CD4-positive, alpha-beta T cell treated with Interleukin-6 for 4 hours (primary cell): ENCODE measurements at places on chromosomes 16 and 17.

DNA sequence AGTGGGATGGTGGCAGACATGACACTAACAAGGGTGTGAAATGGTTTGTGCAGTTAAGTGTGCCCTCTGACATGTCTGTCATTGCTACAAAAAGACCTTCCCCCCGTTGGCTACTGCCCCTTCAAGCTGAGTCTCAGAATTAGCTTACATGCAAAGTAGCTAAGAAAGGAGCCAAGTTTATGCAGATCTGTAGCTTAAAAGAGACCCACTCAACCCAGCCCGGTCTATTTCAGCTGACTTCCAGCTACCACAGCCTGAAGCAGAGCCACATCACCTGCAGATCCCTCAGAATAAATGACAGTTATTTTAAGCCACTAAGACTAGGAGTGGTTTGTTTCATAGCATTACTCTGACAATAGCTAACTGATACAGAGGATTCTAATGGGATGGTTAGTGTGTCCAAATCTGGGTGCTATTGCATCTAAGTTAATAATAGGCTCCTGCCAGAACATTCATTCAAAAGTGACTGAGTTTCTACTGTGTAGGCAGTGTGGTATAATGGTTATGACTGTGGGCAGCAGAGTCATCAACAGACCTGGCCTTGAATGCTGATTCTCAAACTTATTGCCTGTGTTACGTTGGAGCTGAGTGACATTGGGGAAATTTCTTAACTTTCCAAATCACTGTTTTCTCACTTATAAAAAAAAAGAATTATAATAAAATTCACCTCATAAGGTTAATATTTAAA lies 11.7 kb downstream of the C17orf67 start:
- no peak for DNase-seq

- no peak for DNase-seq
Measured at GRCh38 chr17:40854175-40854814, 12.7 kb downstream of the KRT12 start.

DNA sequence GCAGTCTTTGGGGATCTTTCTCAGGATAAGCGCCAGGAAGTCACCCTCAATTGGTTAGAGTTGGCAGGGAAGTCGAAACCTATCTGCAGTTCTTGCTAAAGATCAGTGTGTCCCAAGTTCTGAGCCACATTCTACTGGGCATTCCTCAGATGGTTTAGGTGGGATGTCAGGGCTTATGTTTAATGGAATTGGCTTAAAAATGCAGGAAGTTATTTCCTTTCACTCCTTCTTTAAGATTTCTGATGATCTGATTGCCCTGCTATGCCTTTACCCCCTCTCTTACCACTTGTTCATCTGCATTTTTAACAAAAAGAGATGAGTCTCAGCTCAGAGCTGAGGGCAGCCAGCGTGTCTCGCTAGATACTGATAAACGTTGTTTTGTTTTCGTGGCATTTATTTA lies 30.8 kb downstream of the FOXL1 start:
- no peak for DNase-seq

DNA sequence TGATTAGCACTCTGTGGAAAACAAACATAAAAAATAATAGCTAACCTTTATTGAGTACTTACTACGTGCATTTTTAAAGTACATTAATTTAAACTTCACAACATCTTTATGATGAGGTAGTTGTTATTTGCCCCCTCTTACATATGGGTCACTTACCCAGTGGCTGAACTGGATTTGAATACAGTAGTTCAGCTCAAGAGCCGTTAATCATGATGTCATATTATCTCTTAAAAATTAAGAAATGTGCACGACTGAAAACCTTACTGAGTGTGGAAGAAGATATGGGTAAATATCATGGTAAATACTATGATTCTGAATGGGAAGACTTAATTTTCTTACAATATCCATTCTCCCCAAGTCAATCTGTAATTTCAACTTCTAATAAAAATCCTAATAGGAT lies 17.6 kb downstream of the NDEL1 start:
- DNase-seq = no peak

- peak; percentile 69 for DNase-seq
Measured at GRCh38 chr16:67801883-67802282, 4.5 kb downstream of the RANBP10 start.

DNA sequence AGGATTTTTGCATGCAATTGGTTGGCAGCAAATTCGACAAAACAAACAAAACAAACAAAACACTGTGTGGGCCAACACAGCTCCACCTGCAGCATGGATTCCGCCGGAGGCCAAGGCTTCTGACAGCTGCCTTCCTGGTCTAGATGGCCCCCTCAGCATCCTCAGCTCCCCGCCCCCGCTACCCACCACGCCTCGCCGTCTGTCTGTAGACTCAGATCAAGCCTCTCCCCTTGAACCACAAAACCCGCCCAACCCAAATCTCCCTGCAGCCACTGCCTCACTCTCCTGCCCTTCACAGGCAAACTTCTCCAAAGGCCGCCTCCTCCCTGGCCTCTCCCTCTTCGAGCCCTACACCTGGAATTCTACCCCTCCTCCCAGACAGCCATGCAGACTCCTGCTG lies 57.9 kb downstream of the RTN4RL1 start:
- DNase-seq = no peak

DNA sequence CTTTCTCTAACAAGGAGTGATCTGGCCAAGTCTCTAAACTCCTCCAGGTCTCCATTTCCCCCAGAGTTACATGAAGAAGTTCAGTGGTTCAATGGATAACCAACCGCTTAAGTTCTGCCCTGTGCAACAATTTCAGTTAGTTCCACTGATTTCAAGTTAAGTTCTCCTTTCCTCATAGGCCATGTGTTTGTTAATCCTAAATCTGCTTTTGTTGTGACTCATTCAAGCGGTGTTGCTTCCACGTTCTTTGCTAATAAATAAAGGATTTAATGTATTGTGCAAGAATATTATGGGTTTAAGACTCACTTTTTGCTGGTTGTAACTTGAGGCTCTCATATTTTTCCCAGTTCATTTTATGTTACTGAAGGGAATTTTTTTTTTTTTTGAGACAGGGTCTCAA lies 36.3 kb downstream of the GNA13 start:
- no peak for DNase-seq

DNA sequence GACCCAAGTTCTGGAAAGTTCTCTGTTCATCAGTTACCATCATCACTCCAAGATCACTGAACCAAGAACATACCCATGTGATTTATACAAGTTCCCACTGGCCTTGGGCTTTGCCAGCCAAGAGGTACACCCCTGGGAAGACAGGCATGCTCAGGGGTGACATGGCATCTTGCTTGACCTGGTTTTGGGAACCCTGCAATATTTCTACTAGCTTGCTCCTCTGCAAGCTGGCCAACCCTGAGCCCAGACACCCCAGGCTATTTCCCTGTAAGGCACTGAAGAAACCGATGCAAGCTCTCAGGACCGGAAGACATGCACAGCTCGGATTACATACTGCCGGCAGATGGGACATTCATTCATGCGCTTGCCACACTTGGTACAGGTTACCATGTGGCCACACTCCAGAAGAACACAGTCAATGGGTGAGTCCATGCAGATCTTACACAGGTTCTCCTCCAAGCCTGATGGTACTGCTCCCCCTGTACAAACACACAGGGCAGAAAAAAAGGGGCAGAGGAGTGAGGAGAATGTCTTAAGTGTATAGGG lies 31.4 kb downstream of the LIG3 start:
- no peak for DNase-seq

DNA sequence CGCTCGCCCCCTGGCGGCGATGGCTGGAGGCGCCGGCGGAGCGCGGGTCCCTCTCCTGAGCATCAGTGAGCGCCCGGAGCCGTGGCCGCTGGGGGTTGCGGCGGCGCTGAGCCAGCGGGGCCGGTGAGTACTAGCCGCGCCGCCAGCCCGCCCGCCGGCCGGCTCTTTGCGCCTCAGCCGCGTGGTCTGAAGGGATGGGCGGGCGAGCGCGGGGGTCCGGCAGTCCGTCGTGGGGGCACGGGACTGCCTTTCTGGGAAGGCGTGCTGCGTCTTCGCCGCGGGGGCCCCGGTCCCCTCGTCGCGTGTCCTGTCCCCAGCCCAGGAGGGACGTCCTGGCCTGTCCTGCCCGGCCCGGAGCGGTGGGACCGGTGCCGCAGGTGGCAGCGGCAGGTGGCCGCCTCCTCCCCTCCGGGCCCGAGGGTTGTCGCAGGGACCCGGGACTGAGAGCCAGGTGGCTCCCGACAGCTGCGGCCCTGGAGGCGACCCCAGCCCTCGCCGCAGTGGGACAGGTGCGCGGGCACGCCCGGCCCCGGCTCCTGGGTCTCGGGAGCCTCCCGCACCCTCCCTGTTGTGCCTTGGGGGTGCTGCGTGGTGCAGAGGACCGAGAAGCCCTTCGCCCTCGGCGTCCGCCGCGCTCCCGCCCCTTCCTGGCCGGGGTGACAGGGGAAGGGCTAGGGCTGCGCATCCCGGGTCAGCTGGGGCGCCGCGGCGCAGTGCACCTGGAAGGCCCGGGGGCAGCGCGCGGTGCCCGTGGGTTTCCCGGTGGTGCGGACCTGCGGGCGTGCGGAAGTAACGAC lies at the start of gene SPECC1:
SPECC1 (plus strand) TSS at position 58 of the 797 bp plus-strand sequence. CDS start 87,293 bp downstream, outside the sequence.
- peak; percentile 23 for DNase-seq

DNA sequence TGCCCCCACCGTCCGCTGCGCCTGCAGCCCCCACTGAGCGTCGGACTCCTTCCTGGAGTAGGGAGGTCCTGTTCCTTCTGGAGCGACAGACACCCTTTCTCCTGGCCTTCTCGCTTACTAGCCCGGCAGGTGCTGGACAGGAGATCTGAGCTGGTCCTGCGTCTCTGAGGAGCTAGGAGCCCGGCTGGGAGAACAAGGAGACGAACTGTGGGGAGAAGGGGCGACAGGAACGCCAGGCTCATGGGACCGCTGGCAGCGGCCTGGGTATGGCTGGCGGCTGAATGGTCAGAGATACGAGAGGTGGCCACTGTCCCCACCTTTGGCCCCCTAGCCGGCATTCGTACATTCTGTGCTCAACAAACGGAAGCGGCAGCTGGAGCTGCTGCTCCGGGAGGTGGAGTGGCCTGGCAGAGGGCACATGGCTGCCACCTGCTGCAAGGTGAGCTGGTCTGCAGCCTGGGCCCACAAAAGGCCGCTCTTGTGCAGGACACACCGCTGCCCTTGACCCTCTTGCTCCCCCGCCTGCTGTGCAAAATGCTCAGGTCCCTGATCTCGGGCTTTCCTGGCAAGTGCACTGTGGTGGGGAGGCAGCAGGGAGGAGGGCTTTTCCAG lies 2066.7 kb downstream of the TP53TG3F start:
- no peak for DNase-seq

DNA sequence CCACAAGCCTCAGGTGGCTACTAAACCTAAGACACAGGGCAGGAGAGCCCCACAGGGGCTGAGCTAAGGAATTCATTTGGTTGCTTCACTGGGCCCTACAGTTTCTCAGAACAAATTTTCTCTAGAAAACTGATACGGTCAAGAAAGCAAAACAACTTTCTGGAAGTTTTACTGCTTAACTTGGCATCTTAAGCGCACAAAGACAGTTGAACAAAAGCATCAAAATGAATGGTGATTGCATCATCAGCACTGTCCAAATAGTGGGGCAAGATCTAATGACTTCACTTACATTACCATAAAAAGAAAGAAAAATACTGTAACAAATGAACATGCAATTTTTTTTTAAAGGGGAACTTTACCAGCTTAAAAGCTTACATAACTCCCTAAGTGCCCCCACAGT lies 47.6 kb downstream of the XPO6 start:
- DNase-seq = no peak

DNA sequence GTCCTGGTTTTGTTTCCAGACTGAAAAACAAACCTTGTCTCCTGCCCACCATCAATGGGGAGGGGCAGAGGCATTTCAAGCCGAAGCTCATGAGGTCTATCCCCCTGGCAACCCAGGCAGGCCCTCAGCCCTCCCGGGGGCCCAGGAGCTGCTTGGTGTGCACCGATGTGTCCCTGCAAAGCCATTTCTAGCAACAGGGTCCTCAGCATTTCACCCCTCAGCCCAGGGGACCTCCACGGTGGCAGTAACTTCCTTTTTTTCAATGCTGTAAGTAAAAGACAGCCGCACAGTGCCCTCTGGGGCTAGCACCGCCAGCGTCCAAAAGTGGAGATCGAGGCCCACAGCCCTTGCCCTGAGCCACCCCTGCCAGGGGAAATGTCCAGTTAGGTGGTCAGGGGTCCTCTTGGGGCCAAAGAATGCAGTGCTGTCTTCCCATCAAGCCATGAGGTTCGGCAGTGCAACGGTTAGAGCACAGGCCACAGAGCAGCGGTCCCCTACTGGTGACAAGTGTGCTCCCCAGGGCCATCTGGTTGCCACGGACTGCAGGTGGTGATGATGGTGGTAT lies 79.9 kb downstream of the LITAF start:
- no peak for DNase-seq

GRCh38 chr16:57284209-57284951 lies at the start of gene PLLP:
Gene PLLP (minus strand): TSS chr16:57284672. CDS start chr16:57284540, 132 bp downstream.
- peak; percentile 60 for DNase-seq

- no peak for DNase-seq
Measured at GRCh38 chr16:20676837-20677236, 20.6 kb downstream of the ACSM1 start.

DNA sequence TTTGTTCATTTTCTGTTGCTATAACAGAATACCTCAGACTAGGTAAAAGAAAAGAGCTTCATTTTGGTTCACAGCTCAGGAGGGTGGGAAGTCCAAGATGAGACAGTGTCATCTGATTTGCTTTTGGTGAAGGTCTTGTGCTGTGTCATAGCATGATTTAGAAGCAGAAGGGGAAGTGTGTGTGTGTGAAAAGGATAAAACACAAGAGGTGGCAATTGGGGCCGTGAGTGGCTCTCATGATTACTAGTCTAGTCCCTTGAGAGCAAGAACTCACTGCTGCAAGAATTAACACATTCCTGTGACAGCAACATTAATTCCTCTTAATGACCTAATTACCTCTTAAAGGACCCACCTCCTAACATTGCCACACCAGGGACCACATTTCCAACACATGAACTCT lies 8.3 kb downstream of the SLC35G3 start:
- no peak for DNase-seq

DNA sequence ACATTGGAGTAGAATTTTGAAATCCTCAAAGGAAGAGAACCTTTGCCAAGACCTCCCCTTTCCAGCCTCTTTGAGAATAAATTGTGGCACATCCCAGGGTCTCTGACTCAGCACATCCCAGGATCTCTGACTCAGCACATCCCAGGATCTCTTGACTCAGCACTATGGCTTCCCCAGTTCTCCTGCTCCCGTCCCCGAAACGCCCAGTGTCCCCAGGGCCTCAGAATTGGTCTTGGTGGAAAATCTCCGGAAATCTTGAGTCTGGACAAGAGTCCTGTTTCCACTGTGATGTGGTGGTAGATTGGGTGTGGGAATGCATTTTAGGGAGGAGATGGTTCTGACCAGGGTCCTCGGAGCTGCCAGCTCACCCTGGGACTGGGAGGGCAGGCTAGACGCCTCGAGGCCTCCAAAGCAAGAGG lies 19.2 kb downstream of the PLXDC1 start:
- no peak for DNase-seq

DNA sequence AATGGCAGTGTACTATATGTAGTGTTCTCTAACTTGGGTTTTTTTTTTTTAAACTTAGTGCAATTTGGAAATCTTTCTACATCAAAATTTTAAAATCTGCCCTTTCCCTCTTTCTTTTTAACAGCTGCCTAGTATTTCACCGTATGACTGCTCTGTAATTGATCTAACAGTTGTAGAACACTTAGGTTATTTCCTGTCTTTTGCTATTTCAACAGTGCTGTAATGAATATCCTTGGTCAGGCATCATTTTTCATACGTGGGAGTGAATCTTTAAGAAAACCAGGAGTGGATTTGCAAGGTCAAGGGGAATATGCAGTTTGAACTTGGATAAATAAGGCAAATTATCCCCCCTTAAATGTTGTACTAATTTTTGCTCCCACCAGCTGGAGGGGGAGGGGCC lies 3.8 kb downstream of the NLRC5 start:
- no peak for DNase-seq
